Posterior vena cava (tissue), 2 donors: ENCODE measurements at places on chromosomes 16 and 17. TPM values are rescaled to one million over a fixed set of nuclear protein-coding genes. Genes with fewer than 3 reads are reported as not detected.

Gene KRT40
- not detected for total RNA-seq

GRCh38 chr16:12602811-12603698 is 200.6 kb downstream of the CPPED1 start:
- DNase-seq, result peak; percentile 60

DNA sequence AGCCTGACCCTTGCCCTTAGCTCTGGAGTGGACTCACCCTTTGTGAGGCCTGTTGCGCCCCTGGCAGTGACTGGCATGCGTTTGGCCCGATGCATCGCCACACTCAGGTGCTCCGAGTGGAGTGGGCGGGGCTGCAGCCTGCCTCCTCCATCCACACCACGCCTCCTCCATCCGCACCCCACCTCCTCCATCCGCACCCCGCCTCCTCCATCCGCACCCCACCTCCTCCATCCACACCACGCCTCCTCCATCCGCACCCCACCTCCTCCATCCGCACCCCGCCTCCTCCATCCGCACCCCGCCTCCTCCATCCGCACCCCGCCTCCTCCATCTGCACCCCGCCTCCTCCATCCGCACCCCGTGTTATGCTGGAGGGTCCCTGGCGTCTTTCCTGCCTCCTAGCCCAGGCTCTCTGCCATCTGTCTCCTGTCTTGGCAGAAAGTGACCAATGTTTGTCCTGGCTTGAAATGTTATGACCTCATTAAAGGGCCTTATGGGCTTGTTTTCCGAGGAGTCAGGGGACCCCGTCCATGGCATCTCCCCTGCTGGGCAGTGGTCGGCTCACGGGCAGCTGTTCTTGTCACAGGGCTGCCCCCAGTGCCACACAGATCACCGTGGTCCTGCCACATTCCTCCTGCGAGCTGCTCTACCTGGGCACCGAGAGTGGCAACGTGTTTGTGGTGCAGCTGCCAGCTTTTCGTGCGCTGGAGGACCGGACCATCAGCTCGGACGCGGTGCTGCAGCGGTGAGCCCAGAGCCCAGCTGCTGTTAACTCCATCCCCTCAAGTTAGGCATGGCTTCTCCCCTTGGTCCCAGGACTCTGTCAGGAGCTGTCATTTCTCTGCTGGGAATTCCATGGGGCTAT is 28.7 kb upstream of the MYO15B start:
- DNase-seq, result no peak

DNA sequence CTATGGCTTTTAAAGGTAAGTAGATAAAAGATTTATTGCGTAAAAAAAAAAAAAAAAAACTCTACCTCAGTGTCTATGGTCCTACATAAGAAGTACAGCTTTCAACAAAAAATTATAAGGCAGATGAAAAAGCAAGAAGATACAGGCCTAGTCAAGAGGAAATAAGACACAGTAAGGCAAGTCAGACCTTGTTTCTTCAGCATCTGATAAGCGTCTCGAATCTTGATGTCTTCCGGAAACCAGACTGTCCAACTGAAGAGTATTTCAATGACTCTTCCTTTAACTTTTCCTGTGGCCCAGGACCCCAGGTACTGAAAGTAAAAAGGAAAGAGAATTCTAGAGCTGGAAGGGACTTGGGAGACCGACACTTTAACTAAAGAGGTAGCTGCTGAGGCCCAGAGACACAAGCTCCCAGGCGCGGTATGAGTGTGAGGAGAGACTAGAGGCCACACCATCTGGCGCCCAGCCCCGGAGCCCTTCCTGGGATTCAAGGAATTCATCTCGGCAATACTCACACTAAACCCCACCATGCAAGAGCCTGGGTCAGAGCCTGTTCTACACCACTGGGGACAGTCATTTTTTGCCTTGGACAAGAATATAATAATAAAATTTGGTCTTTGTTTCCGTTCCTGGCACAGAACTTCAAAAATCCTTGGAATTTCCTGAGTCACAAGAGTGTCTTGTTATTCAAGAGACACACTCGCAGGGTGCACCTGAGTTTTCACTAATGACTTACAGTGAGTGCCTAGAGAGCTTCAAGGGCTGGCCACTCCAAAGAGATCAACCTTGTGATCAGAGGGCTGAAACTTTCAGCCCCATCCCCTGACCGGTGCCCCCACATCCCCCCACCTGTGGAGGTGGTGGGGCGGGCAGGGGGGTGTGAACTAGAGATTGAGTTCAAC is 18.6 kb downstream of the GGA2 start:
- no peak for DNase-seq

DNA sequence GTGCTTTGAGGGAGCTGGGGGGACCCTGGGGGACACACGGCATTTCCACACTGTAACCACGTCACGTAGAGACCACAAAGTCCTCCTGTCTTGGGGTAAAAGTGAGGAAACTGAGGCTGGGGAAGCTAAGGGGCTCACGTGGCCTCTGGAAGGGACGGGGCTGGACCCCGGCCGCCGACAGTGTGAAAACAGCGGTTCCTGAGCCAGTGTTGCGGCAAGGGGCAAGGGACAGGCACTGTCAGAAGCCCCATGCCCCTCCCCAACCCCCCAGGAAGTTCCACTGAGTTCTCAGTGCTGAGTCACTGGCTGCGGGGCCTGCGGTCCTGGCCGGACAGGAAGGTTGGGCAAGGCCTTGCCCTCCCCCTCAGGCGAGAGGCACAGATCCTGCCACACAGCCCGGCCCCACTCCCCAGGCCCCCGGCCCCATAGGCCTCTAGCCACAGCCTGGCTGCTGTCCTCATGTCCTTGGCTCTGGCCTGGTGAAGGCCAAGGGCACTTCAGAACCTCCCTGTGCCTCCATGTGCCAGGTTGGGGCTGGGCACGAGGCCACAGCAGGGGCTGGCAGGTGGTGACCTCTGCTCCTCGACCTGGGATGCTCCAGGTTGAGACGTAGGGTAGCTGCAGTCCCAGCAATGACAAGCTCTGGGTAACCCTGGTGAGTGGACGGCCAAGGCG is 5.0 kb upstream of the CCDC57 start:
- peak; percentile 95 for DNase-seq

Gene SLC12A3
- total RNA-seq, result not detected

- DNase-seq, result no peak
Observed at GRCh38 chr16:77131398-77131797, 59.6 kb upstream of the MON1B start.

GRCh38 chr17:34401165-34401564 is 38.1 kb upstream of the CCL1 start:
- DNase-seq, result no peak

- DNase-seq, result no peak
Observed at GRCh38 chr17:79052131-79052530, 22.5 kb upstream of the ENGASE start.

- no peak for DNase-seq
Observed at GRCh38 chr17:9226130-9226793, 205.0 kb downstream of the NTN1 start.

- DNase-seq, result no peak
Observed at GRCh38 chr17:59373882-59374495, 42.5 kb downstream of the YPEL2 start.

Gene EDC4
- total RNA-seq, result 43.1 TPM

Gene TMEM98
- 27.5 TPM for total RNA-seq

DNA sequence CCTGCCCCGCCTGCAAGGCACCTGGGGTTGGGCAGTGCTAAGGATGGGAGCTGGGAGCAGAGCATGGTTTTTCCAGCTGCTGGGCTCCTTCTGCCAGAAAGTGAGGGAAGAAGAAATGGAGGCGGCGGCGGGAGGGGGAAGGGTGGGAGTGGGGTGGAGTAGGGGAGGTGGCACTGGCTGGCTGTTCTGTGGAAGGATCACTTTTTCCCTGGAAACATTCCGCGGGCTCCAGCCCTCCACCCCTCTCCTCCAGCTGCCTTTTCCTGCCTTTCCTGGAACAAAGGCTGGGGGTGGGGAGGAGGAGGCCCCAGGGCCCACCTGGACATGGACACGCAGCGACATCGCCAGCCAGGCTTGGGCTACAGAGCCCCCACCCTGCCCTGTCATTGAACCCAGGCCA is 41.1 kb downstream of the CFAP20 start:
- DNase-seq, result peak; percentile 57

DNA sequence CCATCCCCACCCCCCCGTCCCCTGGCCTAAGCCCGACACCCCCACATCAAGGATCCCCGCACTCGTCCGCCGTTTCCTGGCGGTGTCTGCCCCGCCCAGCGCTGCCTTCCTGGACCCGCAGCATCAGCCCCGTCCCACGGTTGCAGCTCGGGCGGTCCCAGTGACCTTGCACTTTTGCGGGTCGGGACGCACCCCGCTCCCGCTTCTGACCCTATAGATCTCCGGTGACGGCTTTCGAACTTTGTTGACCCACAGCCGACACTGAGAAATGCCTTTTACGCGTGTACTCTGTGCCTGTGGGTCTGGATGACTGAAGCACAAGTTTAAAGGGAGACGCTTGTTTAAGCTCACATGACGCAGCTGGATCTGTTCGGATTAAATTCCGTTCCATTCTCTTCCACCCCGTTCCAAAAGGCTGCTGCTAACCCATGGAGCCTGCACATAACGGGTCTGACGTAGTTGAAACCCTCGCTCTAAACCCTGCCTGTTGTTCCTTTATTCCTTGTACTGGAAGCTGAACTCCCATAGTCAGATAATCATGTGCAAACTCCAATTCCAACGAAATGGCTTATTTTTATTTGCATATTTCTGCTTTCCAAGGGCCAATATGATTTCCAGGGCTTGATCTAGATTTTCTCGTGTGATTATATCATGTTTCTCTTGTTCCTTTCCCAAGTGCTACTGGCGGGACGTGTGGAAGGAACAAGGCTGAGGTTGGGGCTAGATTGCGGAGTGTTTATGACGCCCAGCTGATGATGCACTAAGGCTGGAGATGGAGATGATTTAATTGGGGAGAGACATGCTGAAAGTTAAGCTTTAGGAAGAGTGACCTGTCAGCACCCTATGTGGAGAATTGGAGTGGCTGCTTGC is 834 bp downstream of the FLYWCH1 start:
- DNase-seq, result peak; percentile 83

GRCh38 chr17:1096215-1096614 is 83.6 kb downstream of the ABR start:
- no peak for DNase-seq

DNA sequence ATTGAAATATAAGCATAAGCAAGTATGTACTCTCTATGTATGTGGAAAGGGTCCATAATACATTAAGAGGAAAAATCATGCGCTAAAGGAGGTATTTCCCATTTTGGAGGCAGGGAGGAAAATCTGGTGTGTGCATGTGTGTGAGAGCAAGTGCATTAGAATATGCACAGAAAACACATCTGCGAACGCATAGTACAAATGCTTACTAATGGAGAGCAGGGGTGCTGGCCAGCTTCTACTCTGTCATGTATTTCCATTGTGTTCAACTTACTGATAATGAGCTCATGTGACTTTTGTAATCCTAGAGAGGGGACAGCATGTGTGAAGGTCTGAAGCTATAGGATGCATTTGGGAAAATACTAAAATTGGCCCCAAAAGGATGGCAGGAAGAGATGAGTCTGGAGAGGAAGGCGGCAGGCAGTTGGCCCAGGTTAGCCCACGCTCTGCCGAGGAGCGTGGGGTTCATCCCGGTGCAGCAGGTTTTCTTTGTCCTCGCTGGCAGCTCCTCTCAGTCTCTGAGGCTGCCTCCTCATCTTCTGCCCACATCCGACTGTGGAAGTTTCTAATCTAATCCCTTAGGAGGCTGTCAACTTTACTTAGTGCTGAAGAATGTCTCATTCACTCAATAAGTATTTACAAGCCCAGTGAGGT is 17.8 kb upstream of the KSR1 start:
- peak; percentile 23 for DNase-seq

DNA sequence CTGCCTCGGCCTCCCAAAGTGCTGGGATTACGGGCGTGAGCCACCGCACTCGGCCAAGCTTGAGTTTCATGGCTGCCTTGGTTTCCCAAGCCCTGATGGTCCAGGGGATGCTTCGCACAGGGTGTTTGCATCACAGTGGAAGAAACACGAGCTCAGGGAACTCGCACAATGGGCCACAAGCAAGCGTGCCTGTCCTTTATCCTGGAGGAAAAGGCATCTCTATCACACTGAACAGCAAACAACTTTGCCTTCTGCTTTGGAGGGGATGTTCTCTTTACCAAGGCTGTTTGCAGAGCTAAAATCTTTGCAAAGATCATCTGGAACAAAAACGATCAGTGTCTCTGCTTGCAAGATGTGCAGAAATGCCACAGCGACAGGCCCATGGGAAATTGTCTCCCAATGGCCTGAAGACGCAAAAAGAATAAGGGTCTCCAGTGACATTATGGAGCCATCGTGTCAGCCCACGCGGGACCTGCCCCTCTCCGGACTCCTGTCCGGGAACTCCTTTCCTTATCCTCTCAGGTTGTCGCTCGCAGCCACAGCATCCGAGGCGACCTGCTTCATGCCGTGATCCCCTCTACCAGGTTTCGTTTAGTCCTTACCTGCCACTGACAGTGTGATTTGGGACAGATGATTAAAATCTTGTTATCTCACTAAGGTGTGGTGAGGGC is 44.1 kb upstream of the CBFA2T3 start:
- peak; percentile 50 for DNase-seq

GRCh38 chr17:38460716-38461630 is 32.7 kb downstream of the ARHGAP23 start:
- no peak for DNase-seq

Gene EVPLL
- total RNA-seq, result not detected

DNA sequence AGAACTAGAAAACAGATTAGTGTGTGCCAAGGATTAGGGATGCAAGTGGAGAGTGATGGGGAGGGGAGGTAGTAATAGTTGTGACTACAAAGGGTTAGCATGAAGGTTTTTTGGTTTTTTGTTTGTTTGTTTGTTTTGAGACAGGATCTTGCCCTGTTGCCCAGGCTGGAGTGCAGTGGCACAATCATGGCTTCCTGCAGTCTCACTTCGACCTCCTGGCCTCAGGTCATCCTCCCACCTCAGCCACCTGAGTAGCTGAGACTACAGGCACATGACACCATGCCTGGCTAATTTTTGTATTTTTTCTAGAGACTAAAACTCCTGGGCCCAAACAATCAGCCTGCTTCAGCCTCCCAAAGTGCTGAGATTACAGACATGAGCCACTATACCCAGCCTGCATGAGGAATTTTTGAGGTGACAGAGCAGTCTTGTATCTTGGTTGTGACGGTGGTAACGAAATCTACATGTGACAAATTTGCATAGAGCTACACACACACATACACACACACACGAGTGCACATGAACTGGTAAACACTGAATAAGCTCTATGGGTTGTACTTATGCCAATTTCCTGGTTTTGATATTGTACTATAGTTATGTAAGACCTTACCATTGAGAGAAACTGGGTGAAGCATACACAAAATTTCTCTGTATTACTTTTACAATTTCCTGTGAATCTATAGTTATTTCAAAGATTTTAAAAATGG is 59.6 kb upstream of the TOM1L1 start:
- DNase-seq, result no peak

DNA sequence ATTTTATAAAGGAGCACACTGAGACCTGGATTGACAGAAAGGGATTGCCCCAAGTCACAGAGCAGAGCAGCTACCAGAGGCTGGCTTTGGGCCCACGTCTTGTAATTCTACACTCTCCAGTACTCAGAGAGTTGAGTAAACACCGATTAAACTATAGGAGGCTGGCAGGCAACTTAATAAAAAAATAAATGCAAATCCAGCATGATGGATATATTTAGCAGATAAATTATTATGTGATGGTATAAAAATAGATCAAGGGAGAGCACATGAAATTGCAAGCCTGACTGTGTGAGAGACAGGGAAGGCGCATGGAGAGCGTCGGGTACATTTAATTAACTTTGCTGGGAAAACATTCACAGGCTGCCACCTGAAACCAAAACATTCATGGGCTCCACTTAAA is 87.7 kb upstream of the CCL2 start:
- DNase-seq, result no peak

- DNase-seq, result peak; percentile 94
Observed at GRCh38 chr16:85612801-85613603, at the start of gene GSE1. Gene GSE1, plus strand, starts transcription at chr16:85613322. Its CDS starts 70 bp downstream, at chr16:85613392.

Gene NOG
- total RNA-seq, result 2.4 TPM

Gene ATP1B2
- total RNA-seq, result 2.6 TPM

Gene PRAC1
- total RNA-seq, result not detected

Gene RAB26
- total RNA-seq, result not detected

Gene NACA2
- not detected for total RNA-seq
